GM13977 (cell line): ENCODE measurements at places on chromosomes 16 and 17.

DNA sequence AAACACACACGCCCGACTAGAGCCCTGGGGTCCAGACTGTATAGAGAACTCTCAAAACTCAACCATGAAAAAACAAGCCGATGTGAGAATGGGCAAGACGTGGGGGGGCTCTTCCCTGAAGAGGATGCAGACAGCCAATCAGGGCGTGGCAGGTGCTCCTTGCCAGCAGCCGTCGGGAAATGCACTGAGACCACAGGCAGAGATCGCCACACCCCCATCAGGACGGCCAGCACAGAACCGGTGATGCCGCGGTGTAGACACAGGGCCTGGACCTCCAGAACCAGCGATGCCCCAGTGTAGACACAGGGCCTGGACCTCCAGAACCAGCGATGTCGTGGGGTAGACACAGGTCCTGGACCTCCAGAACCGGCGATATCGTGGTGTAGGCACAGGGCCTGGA lies 169.2 kb downstream of the LAT start:
- no peak for DNase-seq

GRCh38 chr17:66508896-66509844 lies 206.8 kb downstream of the PRKCA start:
- no peak for DNase-seq

- DNase-seq = no peak
These were observed 11.2 kb upstream of the HNF1B start for GRCh38 chr17:37756051-37756450.

- peak; percentile 40 for DNase-seq
These were observed 924 bp downstream of the SMARCD2 start for GRCh38 chr17:63841350-63842172.

DNA sequence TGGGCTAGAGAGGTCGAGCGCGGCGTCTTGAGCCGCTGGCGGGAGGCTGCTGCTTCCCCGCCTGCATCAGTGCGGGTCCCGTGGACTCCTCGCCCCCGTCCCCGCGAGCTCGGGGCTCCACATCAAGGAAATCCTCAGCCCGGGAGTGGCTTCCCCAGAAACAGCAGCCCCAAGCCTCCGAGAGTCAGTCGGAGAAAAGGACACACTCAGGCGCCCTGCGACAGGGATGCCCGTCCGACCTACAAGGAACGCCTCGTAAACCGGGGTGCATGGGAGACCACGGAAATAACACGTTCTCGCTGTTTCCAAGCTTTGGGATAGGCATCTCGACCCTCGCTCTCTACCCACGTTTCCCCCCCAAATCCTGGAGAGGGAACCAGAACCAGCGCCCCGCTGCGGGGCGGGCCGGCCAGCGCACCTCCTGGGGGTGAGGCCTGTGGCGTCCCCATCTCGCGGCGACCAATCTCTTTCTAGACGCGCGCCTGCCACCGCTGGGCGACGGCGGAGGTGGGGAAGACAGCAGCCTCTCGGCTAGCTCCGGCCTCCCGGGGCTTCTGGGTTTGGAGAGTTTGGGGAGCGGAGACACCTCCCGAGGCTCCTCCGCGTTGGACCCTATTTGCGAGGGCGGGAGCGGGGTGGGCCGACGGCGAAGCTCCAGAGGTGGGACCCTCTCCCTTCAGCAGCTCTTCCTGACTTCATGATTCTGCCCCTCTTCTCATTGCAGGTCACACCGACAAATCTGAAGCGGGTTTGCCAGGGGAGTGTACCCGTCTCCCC lies 759 bp upstream of the TP53I13 start:
- DNase-seq = peak; percentile 92

DNA sequence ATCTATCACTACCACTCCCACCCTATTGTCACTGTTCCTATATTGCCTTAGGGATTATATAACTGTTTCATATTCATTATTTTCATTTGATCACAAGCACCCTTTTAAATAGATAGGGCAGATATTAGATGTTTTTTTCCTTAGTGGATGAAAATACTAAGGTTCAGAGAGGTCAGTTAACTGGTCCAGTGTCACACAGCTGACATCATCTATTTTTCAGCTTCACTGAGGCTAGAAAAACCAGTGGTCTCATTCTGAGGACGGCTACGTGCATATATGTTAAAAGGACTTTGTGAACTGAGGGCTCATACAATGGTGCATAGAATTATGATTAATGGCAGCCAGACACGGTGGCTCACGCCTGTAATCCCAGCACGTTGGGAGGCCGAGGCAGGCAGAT lies 29.0 kb upstream of the RGS9 start:
- DNase-seq = no peak

- DNase-seq = no peak
These were observed 197.1 kb downstream of the ZFHX3 start for GRCh38 chr16:72850853-72851252.

- no peak for DNase-seq
These were observed 103.3 kb upstream of the CIBAR2 start for GRCh38 chr16:85215478-85216118.

GRCh38 chr16:2967721-2968161 lies 1.4 kb upstream of the PAQR4 start:
- DNase-seq = no peak

GRCh38 chr17:34154961-34155730 lies 99.9 kb upstream of the CCL2 start:
- no peak for DNase-seq
